Aorta (tissue), 5 donors: ENCODE measurements at places on chromosomes 2 and 18. TPM values are rescaled to one million over a fixed set of nuclear protein-coding genes. Genes with fewer than 3 reads are reported as not detected.
A peak's percentile ranks its signal among the peaks of the same experiment; 100 is the strongest.

Gene TIGD1
- 1.8 TPM for polyA plus RNA-seq

- no peak for DNase-seq
Observed at GRCh38 chr18:32096946-32097345, 5.3 kb downstream of the RNF138 start.

- no peak for DNase-seq
Observed at GRCh38 chr2:59684116-59684770, 869.2 kb downstream of the BCL11A start.

- no peak for DNase-seq
Observed at GRCh38 chr2:236943841-236944513, 141.7 kb upstream of the COPS8 start.

DNA sequence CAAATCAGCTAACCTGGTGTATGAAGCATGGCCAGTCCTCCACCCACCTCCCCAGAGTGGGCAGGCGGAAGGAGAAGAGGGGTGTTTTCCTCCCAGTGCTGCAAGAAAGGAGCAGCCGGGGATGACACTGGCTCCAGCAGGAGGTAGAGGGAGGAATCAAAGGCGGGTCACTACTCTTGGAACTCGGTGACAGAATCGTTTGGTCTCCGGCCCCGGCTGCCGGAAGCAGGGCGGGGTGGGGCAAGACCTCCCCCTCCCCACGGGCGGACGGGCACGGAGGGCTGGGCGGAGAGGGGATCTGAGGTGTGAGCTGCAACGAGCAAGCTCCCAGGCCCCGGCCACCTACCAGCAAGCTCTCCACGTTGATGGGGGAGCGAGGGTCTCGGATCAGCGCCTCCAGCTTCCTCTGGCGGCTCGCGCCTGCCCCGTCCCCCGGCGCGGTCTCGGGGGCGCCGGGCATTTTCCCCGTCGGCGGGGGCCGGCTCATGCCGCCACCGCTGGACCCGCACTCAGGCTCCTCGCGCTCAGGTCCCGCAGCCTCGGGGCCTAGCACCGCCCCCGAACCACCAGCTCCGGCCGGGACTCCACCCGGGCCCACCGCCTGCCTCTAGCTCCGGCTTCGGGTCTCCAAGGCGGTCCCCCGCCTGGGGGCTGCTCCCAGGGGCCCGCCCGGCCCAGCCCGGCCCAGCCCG, 640 bp downstream of the ROCK2 start:
- DNase-seq = peak; percentile 84

DNA sequence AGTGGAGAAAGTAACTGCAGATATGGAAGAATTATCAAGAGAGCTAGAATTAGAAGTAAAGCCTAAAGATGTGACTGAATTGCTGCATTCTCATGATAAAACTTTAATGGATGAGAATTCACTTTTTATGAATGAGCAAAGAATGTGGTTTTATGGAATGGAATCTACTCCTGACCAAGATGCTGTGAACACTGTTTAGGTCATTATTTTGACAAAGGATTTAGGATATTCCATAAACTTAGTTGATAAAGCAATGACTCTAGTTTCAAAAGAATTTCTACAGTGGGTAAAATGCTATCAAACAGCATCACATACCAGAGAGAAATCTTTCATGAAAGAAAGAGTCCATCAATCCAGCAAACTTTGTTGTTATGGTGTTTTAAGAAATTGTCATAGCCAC, 1317.7 kb upstream of the ACVR2A start:
- no peak for DNase-seq

DNA sequence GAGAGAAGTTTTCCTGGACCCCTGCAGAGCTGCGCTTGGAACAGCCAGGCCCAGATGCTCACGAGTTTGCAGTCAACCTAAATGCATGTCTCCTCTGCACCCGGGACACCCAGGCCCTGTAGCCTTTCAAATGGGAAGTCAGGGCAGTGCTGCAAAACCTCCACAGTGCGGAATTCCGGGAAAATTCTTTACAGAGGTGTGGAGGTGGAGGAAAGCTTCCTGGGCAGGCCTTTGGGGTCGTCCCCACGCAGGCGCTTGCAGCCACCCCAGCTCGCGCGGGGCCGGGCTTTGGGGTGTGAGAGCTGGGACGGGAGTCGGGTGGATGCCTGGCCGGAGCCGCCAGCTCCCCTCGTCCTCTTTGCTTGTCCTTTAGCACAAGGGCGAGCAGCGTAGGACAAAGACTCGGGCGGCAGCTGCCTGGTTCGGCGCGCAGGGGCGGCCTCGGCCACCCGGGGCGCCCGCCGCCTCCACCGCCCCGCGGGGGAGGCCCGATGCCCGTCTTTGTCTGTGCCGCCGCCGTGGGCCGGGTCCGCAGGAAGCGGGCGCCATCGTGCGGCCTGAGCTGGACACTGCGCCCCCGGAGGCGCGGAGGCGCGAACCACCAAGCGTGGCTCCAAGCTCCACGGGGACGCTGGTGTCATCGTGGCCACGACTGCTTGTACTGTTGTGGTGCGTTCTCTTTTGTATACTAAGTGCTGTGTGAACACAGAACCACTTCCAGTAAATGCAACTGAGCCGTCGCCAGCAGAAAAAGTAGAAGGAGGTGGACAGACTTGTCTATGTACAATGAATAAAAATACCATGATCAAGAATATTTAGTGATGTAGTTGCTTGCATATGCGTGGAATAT, 28.2 kb upstream of the BCL11A start:
- DNase-seq = peak; percentile 75

GRCh38 chr2:205435970-205436369, 246.3 kb upstream of the NRP2 start:
- no peak for DNase-seq

DNA sequence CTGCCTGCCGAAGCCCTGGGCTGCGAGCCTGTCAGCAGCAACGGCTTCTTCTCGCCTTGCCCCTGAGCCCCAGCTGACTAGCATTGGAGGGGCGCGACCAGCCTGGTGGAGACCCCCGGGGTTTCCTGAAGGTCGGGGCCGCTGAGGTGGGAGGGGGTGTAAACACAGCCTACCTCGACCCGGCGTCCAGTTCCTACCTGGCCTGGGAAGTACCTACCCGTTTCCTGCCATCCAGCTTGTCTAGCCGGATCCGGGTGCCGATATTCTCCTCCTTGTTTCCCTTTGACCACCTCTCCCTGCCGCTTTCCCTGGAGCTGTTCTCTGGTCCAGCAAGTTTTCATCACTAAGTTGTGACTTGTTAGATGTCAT, 511 bp downstream of the MOB4 start:
- no peak for DNase-seq

- no peak for DNase-seq
Observed at GRCh38 chr2:241686324-241686649, 328 bp downstream of the DTYMK start.

DNA sequence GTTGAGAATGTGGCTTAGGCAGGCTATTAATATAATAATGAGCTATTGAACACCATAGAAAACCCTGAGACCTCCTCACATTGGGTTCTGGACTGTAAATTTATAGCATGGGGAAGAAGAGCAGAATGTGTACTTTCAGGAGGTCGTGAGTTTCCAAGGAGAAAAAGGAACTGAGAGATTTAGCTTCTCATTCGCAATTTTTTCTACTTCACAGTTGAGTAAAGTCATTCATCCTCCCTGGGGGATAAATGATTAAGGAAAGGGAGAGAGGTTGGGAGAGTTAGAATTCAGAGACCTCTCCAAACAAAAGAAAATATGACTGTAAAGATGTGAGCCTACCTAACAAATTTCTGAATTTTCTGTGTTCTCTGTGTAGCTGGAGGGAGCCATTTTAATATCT, 205.8 kb upstream of the CYRIA start:
- no peak for DNase-seq

GRCh38 chr2:201986463-201986735, 47.3 kb upstream of the FZD7 start:
- DNase-seq = no peak

Gene TWSG1
- polyA plus RNA-seq = 80.4 TPM

DNA sequence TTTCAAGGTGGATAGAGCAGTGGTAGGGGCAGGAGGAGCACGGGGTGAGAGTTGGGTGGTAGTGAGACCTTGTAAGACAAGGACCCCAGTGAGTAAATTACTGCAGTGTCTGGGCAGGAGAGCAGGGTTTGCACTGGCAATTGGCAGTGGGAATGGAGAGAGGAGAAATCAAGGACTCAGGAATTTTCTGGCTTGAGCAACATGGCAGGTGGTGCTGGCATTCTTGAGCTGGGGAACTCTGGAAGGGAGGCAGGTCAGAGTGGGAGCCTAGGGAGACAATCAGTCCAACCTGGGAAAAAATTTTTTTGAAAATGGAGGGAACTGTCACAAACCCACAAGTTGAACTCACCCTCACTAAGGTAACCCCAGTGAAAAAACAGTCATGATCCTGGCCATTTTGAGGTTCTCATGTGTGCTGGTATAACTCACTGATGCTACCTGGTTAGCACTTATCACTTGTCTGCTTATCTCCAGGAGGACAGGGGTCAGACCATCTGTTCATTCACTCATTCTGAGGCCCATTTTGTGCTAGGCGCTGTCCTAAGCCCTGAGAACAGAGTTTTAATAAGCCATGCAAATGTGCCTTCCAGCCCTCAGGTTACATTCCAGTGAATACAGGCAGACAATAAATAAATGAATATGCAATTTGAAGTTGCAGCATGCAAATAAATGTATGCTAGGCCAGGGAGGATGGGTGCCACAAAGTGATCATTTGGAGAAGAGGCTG, 92.2 kb upstream of the SEC11C start:
- DNase-seq = no peak

DNA sequence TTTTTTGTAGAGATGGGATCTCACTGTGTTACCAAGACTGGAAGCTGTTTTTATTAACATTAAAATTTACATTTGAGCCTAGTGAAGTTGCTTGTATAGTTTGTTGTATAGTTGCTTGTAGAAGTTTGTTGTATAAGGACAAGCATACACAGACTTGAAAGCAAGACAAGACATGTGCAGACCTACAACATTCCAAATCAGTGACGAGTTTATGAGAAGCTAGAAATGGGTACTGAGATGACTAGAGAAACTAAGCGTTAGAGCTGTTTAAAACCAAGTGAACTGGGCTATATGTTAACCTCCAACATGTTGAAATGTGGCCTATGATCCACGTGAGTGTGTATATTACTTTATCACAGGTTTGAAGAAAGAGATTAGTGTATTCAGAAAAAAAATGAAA, 39.1 kb downstream of the ABCB11 start:
- DNase-seq = no peak

Gene KRCC1
- polyA plus RNA-seq = 24.8 TPM

DNA sequence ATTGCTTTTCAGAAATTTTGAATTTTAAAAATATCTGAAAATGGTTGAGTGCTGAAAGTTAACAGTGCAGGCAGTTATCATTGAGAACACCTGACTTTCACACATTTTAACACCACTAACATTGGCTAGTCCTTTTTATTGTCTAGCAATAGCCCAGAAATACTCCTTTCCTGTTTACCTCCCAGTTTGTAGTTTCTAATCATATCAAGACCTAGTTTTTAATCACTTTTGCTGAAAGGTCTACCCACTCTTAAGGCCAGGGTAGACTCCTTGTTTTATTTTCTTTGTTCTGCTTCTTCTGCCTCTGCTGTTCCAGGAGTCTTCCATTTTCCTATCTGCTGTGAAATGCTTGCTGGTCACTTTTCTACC, 72.1 kb downstream of the UBE2E3 start:
- no peak for DNase-seq

Gene PDE6D
- 22.9 TPM for polyA plus RNA-seq

DNA sequence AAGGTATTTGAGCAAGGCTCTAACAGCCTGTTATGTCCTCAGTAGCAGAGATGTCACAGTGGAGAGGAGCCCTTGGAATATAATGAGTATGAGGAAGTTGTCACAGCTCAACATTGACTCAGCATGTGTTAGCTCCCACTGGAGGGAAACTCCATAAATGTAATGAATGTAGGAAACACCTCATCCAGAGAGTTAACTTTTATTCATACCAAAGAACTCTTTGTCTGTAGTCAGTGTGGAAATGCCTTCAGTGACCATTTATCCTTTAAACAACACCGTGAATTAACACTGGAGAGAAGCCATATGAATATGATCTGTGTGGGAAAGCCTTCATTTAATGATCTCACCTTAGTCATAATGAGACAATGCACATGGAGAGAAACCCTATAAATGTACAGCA, 59.7 kb downstream of the CYP1B1 start:
- no peak for DNase-seq

- DNase-seq = peak; percentile 82
Observed at GRCh38 chr18:9719421-9719981, 11.4 kb downstream of the RAB31 start.

DNA sequence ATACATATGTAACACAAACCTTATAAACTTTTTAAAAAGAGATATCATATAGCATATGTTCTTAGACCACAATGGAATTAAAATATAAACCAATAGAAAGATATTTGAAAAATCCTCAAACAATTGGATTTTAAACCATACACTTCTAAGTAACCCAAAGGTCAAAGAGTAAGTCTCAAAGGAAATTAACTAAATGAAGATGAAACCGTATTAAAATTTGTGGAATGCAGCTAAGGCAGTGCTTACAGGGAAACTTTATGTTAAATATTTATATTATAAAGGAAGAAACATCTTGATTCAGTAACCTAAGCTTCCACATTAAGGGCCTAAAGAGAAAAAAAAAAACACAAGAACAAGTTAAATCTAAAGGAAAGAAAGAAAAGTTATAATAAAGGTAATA, 966.1 kb downstream of the SLC4A3 start:
- no peak for DNase-seq

GRCh38 chr18:58992301-58993231, 127.9 kb downstream of the ZNF532 start:
- no peak for DNase-seq

GRCh38 chr2:70723286-70723885, 44.6 kb downstream of the ADD2 start:
- no peak for DNase-seq

Gene AAK1
- polyA plus RNA-seq = 6.9 TPM

Gene SERPINB2
- 0.25 TPM for polyA plus RNA-seq

DNA sequence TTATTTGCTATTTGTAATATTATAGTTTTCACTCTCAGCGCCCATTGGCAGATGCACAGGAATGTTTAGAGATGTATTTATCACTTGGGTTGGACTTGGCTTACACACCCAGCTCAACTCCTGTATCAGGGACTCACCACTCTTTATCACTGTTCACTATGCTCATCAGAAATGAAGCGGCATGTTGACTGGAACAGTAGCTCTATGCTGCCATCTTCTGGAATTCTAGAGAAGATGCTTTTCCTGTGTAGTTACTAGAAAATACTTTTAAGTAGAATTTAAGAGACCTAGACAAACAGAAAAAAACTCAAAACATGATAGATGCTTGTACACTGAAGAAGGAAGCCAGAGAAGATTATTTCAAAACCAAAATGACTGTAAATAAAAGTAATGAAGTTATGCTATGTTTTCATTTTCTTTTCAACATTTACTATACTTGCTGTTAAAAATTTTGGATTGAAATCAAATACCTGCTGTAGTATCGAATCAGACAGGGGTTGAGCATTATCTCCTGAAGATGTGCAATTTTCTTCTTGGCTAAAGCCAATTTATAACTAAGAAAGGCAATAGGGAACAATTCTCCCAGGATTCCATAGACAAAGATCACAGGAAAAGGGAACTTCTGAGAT, 47.4 kb upstream of the NXPH2 start:
- DNase-seq = no peak

Gene C2orf92
- polyA plus RNA-seq = 4.1 TPM

GRCh38 chr2:238404406-238405216, 22.1 kb upstream of the ASB1 start:
- no peak for DNase-seq

Gene RTP5
- polyA plus RNA-seq = not detected
